ENCODE measurements at places on chromosomes 7 and 10. TPM values are rescaled to one million over a fixed set of nuclear protein-coding genes. Genes with fewer than 3 reads are reported as not detected.

CCZ1B gene
- polyA plus RNA-seq: 27.8 TPM

GRCh38 chr10:35657621-35658020 lies 15.5 kb upstream of the FZD8 start:
- DNase-seq: no peak

GRCh38 chr10:29210266-29210868 lies 78.5 kb upstream of the LYZL1 start:
- DNase-seq: no peak

DNA sequence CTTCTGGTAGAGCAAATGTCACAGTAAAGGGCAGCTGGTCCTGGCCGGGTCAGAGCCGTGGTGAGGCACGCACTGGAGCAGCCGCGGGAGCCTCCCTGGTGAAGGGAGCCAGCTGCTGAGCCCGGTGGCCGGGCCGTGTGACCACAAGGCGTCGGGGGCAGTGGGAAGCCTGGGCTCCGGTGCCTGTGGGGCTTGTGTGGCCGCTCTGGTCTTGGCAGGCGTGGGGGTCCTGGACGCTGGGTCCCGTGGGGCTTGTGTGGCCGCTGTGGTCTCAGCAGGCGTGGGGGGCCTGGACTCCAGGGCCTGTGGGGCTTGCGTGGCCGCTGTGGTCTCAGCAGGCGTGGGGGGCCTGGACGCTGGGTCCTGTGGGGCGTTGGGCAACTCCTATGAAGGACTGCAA lies 57.2 kb downstream of the NKX6-2 start:
- DNase-seq: no peak

- no peak for DNase-seq
These were observed 306.6 kb upstream of the PFKP start for GRCh38 chr10:2760736-2761135.

All from keratinocyte (primary cell).